Activated T-cell treated with anti-CD3 and anti-CD28 coated beads, Interleukin-2, amount 50 U/mL, for 72 hours (primary cell): ENCODE measurements at places on chromosomes 4 and X. TPM values are rescaled to one million over a fixed set of nuclear protein-coding genes. Genes with fewer than 3 reads are reported as not detected.

Gene CD38
- total RNA-seq = 62.9 TPM

Gene UGT2B11
- not detected for total RNA-seq

Gene CCDC120
- 9.0 TPM for total RNA-seq

DNA sequence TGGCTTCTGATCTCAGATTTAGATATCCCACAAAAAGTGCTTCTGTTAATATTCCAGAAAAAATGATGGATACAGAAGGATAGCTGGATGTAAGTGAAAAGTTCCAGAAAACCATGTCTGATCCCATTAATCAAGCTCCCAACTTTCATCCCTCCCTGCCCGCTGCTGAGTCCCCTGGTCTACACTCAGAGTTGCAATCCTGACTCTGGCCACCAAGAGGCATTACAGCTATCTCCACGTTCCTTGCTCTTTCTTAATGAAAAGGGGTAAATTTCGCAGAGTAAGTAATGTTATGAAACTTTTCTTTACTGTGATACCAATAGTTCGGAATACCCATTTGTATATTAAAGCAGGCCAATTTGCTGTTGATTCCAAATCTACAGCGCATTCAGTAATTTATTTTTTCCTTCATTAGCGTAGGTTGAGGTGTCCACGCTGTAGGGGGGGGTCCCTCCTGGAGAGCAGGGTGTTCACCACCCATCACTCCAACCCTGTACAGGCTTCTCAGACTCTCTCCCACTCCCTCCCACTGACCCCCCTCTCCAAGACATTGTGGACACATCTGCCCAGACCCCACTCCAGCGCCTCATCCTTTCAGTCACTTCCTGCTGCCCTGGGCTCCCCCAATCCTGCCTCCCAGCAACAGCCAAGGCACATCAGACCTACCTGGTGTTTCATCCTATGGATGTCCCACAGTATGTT, 55.1 kb downstream of the RAB40A start:
- peak; percentile 8 for DNase-seq

GRCh38 chr4:94181815-94182214, 25.9 kb upstream of the SMARCAD1 start:
- DNase-seq = no peak
